Activated T-cell treated with anti-CD3 and anti-CD28 coated beads for 1 hour (primary cell): ENCODE measurements at places on chromosomes 2 and 18.

DNA sequence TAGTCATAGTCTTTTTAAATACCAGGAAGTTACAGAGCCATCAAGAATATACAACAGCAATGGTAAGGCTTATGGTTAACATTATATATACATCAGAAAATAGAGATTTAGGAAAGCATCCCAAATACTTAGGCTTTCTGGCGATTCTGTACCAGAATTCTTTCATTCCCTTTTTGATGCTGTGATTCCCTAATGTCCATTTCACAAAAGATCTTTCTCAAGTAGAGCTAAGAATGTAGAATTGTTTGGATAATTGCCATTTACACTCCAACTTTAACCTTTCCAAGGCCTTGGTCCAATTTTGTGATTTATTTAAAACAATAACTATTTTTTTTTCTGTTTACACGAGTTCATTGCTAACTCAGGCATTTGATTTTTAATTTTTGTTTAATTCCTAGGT lies 422.2 kb downstream of the MTX2 start:
- DNase-seq, result no peak

DNA sequence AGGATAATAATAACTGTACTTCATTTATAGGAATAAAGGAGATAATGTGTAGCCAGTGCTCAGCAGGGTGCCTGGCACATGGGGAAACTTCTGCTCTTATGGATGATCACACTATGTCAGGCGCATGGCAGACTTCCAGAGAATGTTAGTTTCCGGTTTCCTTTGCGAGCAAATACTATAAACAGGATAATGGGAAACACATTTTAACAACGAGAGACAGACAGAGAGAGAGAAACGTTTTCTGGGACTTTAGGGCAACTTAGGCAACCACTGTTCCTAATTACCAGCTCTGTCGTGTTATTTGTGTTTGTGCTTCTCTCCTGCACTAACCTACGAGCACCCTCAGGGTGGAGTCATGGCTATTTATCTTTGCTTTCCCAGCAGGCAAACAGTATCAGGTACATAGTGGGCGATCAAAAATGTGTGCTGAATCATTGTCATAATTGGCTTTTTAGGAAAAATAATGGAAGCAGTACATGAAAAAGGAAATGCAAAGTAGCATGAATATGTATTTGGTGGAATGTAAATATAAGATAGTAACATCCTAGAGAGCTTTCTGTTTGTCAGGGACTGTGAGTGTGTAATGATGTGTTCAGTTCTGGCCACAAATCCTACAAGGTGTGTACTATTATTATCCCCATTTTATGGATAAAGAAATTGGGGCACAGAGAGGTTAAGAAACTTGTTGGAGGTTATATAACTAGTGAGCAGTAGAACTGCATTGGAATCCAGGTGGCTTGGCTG lies 36.8 kb upstream of the IGFBP2 start:
- no peak for DNase-seq

DNA sequence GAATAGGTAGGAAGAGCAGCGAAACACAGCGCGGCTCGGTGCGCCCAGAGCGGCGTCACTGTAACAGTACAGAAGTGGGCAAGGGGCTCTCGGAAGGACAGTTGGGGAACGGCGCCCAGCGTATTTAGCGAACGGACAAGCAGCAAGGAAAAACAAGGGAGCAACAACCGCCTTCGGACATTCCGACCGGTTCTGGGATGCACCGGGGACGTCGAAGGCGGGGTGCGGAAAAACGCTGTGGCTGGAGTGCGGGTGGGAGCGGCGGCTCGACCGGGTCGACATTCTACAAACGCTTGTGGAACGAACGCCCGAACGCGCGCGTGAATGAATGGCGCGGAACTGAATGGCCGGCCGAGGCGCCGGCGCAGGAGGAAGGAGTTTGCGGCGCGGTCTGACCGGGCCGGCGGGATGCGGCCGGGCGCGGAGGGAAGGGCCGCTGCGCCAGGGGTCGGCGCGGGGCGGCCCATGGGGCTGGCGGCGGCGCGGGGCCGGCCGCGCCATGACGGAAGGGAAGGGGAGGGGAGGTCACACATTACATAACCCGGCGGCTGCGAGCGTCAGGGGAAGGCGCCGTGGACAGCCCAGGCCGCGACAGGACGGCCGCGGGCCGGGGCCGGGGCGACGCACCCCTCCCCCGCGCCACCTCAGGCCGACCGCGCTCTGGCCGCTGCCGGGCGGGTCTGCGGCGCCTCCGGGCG lies 605 bp downstream of the REV1 start:
- peak; percentile 28 for DNase-seq

- DNase-seq, result no peak
Observed at GRCh38 chr2:14533131-14533757, 99.3 kb upstream of the LRATD1 start.

GRCh38 chr2:109660046-109660860 lies 46.1 kb downstream of the SOWAHC start:
- no peak for DNase-seq

GRCh38 chr18:63882333-63883141 lies 5.0 kb upstream of the SERPINB2 start:
- no peak for DNase-seq

- no peak for DNase-seq
Observed at GRCh38 chr2:38438133-38438882, 61.2 kb upstream of the ATL2 start.

GRCh38 chr2:238914648-238915015 lies 66.7 kb downstream of the TWIST2 start:
- no peak for DNase-seq

DNA sequence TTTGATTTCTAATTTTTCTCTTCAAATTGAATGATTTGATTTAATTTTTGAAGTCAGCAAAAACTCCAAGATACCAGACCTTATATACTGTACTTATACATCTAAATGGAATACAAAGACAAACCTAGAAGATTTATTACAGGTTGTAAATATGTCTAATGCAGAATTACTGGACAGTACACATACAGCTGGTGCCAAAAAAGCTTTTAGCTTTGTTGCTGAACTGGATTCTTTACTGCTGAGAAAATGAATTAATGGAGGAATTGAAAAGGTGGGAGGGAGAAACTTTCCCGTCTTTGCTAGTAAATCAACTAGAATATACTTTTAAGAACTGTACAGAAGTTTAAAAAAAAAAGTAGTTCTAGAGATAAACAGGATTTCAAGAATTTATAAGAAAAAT lies 17.5 kb downstream of the C1D start:
- no peak for DNase-seq

DNA sequence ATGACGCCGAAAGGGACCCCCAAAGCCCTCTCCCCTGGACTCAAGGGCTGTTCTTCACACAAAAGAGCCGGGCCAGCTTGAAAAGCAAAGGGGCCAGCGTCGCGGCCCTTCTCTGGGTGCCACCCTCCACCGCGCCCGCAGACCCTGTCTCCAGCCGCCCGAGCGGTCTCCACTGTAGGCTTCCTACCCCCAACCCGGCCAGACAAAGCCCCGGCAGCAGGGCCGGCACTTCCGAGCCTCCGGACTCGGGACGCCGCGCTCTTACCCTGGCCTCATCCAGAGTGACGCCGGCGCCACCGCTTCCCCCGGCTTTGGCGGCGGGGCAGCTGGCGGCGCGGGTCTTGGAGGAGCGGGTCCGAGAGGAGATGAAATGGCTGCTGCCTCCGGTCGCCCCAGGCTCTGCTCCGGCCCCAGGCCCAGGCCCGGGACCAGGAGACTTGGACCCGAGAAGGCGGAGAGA lies 603 bp downstream of the ATAD2B start:
- peak; percentile 10 for DNase-seq

GRCh38 chr2:143906850-143907249 lies 613.1 kb downstream of the ZEB2 start:
- DNase-seq, result no peak

- DNase-seq, result no peak
Observed at GRCh38 chr18:3263132-3263700, 1.3 kb downstream of the MYL12B start.

GRCh38 chr18:47756364-47757016 lies 174.0 kb downstream of the SMAD2 start:
- DNase-seq, result peak; percentile 38

DNA sequence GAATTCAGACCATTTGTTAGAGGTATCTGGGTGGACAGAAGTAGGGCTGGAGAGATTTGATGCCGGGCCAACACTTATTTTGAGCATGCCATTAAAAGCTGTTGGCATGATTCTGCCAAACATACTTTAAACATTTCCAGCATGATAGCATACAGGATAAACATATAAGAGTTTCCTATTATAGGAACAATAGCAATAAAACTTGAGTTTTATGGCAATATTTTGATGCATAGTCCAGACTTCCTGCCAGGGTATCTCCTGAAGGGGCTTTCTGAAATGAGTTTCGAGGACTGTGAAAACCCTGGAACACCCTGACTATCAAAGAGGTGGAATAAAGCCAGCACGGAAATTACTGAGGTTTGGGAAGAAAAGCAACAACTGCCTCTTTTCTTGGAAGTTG lies 1398.0 kb upstream of the NXPH2 start:
- DNase-seq, result no peak

- no peak for DNase-seq
Observed at GRCh38 chr18:23259701-23260681, 124.7 kb downstream of the CABLES1 start.

GRCh38 chr2:56132138-56132537 lies 51.7 kb upstream of the CCDC85A start:
- DNase-seq, result no peak

DNA sequence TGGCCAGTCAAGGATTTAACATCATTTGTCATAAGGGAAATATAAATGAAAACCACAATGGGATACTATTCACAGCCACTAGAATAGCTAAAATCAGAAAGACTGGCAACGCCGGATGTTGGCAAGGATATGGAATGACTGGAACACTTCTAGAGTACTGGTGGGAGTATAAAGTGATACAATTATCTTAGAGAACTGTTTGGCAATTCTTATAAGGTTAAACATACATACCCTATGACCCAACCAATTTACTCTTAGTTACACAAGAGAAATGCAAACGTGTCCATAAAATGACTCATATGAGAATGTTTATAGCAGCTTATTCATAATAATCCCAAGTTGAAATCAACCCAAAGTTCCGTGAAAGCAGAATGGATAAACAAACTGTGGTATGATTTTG lies 35.1 kb downstream of the MAPK4 start:
- DNase-seq, result no peak

- no peak for DNase-seq
Observed at GRCh38 chr2:147649286-147649685, 195.5 kb upstream of the ACVR2A start.

DNA sequence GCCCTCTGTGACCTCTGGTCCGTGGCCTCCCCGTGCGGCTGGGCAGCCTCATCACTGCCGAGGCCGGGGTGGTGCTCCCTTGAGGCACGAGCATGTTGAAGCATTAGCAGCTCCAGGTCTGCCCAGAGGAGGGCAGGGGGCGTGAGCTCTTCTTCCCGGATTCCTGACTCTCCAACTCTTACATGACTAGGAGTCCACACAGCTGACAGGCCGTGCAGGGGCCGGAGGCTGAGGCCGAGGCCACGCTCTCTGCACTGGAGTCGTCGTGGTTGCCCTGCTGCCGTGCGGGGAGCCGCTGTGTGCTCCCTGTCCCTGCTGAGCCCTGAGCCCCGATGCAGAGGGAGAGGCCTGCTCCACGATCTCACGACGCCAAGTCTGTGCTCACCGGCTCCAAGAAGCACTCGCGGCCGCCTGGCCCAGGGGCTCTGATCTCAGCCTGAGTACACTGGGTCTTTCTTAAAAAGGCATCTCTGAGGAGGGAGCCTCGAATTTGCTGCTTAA lies 19.4 kb upstream of the KCNG2 start:
- DNase-seq, result no peak

GRCh38 chr2:202065876-202066275 lies 7.2 kb upstream of the KIAA2012 start:
- no peak for DNase-seq

DNA sequence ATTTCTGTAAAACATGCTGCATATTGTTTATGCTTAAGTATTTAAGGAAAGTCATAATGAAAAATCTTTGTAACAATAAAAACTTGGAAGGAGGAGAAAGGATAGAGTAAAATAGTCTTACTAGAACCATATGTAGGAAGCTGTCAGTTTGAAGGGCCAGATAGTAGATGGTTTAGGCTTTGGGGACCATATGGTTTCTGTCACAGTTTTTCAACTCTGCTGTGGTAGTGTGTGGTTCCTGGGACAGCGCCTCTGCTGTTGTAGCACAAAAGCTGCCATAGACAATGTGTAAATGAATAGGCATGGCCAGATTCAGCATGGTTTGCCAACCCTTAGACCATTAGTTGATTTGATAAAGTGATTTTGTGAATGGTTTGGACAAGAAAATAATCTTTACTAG lies 75.5 kb downstream of the SLC39A10 start:
- DNase-seq, result no peak

- no peak for DNase-seq
Observed at GRCh38 chr2:5394223-5394622, 298.0 kb upstream of the SOX11 start.

GRCh38 chr2:152473151-152473857 lies 138.3 kb downstream of the FMNL2 start:
- no peak for DNase-seq

- no peak for DNase-seq
Observed at GRCh38 chr2:15718944-15719323, 127.3 kb downstream of the DDX1 start.

- no peak for DNase-seq
Observed at GRCh38 chr2:2837746-2838547, 506.9 kb upstream of the MYT1L start.

DNA sequence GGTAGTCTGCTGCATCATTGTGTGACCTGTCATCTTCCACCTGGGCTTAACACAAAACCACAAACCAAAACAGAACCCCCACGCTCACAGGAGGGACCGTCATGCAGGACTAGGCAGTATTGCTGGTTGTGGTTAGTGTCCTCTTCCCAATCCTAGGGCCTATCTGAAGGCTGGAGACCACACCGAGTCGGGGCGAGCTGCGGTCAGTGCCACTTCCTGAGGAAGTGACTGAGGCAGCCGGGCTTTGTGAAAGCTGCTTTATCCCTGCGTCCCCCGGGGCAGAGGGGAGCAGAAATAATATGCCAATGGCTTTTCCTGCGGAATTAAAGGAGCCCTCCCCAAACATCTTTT lies 22.9 kb downstream of the ZNF532 start:
- DNase-seq, result no peak

- no peak for DNase-seq
Observed at GRCh38 chr2:150413910-150414309, 73.6 kb downstream of the RND3 start.

GRCh38 chr2:16746833-16747232 lies 81.2 kb upstream of the CYRIA start:
- DNase-seq, result no peak

GRCh38 chr18:11689669-11690565 lies 853 bp downstream of the GNAL start:
- DNase-seq, result no peak
